NCI-H446 (cell line): ENCODE measurements at places on chromosomes 5 and 9.

GRCh38 chr9:135379540-135380267 is 99.9 kb upstream of the PPP1R26 start:
- DNase-seq, result peak; percentile 23

- DNase-seq, result no peak
Measured at GRCh38 chr9:88373045-88373444, 15.2 kb upstream of the SPIN1 start.

GRCh38 chr9:114221706-114222465 is 66.5 kb downstream of the COL27A1 start:
- no peak for DNase-seq

DNA sequence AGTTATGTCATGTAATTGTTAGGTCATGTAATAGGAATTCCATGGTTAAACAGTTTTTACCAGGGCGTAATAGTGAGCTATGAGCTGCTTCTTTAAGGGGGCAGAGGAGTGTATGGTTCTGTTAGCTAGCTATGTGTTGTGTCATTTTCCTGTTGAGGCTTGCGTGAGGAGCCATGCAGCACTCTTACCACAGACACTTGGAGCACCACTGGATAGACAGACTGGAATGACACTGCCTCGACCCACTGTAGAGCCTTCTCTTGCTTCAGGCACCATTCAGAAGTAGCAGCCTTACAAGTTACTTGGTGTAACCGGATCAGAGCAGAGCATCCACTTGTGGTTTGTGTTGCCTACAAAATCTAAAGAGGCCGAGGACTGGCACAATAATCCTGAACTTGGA is 28.3 kb upstream of the STOM start:
- DNase-seq, result no peak

DNA sequence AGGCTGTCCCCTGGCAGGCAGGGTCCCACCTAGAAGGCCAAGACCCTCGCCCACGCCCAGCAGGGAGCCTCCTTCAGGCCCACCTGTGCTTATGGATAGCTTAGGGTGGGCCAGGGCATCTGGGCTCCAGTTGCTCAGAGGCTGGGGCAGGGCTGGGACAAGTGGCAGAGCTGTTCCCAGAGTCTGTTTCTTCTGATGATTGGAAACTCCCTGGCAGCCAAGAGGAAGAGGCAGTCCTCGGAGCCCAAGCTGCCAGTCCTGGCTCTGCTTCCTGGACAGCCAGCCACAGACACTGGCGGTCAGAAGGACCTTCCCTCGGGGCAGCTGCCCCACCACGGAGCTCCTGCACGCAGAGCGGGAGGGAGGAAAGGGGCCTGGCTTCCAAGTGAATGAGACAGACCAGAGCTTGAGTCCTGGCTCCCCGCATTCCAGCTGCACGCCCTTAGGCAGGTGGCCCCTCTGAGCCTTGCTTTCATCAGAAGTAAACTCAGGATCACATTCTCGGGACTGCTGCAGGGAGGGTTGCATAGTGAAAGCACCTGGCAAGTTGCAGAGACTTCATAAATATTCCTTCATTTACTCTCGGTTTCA is 37.9 kb upstream of the GABRP start:
- DNase-seq, result no peak

DNA sequence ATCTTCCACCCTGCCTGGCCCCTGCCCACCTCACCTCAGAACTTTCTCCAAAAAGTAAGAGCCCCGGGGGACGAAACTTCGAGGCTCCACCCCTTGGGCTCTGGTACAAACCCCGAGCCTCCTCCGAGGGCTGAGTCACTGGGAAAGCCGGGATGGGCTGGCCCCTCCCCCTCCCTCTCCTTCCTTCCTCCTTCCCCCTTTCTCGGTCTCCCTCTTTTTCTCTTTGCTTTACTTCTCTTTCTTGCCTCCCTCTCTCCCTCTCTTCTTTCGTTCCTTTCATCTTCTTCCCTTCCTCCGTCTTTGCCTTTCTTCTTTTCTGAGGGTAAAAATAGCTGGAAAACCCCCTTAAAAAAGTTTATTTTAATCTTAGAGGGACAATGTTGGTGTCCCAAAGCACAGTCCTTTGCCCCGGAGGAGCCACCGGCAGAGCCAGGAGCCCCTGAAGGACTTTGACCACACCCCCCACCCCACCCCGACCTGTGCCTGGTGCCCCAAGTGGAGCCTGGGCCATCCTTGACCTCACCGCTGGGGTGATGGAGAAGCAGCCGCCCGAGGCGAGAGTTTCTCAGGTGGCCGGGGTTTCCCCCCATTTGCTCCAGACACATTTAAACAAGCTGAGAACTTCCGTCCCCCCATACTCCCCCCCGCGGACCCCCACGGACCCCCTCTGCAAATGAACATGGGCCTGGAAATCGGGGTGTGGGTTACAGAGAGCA is 5.7 kb upstream of the NOTCH1 start:
- DNase-seq, result no peak

- no peak for DNase-seq
Measured at GRCh38 chr9:100700689-100701318, 122.9 kb downstream of the CAVIN4 start.

DNA sequence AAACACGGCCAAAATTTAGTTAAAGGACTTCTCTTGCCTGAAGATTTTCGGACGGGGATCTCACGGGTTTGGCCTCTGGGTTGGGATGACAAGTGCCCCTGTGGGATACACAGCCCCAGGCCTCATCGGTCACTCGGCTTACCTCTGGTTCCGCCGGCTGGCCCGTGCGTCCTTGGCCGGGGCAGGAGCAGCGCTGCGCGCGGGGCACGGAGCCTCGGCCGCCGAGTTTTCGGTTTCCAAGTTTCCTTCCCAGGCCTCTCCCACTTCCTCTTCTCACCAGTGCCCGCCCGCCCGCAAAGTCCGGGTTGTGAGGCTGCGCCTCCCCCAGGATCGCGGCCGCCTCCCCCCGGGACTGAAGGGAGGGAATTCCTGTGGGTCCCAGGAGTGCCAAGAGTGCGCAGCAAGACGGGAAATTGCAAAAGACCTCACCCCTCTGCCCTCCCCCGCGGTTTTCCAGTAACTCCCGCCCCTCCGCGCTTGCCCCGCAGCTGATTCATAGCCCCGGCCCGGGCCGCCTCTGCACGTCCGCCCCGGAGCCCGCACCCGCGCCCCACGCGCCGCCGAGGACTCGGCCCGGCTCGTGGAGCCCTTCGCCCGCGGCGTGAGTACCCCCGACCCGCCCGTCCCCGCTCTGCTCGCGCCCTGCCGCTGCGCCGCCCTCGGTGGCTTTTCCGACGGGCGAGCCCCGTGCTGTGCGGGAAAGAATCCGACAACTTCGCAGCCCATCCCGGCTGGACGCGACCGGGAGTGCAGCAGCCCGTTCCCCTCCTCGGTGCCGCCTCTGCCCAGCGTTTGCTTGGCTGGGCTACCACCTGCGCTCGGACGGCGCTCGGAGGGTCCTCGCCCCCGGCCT is at the start of gene OSMR:
Gene OSMR (plus strand): TSS at position 487 of the 853 bp plus-strand sequence. CDS start 23,033 bp downstream, outside the sequence.
- DNase-seq, result no peak

- DNase-seq, result no peak
Measured at GRCh38 chr5:139893873-139894272, 98.3 kb downstream of the PSD2 start.

DNA sequence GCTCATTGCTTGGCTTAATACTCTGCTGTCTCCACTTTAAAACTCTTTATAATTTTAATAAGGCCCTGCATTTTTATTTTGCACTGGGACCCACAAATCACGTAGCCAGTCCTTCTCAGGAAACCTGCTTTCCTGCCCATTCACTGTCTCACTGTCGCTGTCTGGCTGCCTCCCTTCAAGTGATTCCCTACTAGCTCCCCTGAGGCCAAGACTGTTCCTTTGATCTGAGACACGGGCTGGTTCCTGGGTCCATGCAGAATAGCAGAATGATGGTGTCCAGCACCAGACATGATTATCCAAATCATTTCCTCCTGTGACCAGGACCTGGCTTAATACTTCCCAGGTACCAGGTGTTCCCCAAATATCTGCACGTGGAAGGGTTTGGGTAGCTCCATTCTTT is 597.1 kb upstream of the KLF4 start:
- DNase-seq, result no peak

DNA sequence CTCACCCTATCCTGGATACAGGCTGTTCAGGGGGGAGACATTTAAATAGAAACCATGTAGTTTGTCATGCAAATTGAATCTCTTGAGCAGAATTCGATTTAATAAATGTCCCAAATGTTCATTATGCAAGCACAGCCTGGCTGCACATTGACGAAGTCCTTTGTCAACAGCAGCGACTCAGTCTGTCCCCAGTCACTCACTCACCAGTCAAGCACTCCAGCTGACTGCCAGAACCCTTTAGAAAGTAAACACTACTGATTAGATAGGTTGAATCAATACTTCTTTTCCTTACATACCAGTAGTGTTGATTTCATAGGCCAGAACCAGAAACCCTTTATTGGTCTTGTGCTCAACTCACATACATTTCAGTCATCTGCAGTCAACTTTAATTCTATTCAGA is 27.5 kb downstream of the CDH6 start:
- no peak for DNase-seq

- no peak for DNase-seq
Measured at GRCh38 chr9:129995409-129996160, 47.4 kb downstream of the FNBP1 start.

DNA sequence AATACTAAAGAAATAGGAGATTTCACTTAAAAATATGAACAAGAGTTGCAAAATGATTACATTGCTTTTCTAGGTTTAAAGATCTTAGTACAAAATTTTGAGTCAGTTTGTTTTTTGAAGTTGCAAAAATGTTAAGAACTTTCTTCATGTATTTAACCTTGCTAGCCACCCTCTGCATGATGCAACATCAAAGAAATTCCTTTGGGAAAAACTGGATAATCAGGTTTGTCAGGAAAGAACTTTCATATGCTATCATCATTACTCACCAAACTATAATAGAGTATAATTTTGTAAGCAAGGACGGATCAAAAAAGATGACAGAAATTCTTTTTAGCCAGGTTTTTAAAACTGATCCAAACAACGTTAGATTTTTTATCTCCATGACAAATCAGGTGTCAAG is 116.9 kb upstream of the MRPS30 start:
- no peak for DNase-seq

GRCh38 chr9:94937214-94937903 is 210.9 kb downstream of the AOPEP start:
- DNase-seq, result no peak

DNA sequence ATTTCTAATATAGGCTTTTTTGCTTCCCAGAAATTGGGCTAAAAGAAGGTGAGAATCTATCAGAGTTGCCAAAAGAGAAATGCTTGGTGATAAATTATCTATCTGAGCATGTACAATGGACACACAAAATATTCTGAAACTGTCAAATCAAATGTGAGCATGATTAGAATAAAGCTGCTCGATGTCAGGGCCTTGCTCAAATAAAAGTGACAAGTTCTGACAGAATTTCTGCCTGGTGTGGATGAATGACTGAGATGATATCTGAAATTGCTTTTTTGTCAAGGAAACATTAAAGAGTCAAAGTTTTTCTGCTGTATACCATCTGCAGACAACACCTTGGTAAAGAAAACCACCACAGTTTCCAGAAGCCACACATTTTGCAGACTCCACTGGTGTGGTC is 128.8 kb downstream of the GABRG2 start:
- no peak for DNase-seq

DNA sequence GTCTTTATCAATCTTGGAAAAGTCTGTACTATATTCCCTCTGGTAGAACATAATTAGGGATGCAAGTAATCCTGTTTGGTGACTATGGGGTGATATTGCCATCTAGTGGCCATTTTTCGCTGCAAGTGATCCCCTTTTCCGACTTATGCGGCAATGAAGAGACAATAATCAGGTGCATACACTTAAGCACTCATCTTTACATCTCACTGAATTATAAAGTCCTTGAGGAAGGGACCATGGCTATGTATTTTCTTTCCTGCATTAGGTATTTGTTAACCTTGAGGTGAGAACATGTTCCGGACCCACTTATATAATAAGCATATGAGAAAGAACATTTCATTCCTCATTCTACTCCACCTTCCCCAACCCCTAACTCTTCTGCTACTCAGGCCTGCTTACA is 19.6 kb upstream of the LIX1 start:
- peak; percentile 81 for DNase-seq

DNA sequence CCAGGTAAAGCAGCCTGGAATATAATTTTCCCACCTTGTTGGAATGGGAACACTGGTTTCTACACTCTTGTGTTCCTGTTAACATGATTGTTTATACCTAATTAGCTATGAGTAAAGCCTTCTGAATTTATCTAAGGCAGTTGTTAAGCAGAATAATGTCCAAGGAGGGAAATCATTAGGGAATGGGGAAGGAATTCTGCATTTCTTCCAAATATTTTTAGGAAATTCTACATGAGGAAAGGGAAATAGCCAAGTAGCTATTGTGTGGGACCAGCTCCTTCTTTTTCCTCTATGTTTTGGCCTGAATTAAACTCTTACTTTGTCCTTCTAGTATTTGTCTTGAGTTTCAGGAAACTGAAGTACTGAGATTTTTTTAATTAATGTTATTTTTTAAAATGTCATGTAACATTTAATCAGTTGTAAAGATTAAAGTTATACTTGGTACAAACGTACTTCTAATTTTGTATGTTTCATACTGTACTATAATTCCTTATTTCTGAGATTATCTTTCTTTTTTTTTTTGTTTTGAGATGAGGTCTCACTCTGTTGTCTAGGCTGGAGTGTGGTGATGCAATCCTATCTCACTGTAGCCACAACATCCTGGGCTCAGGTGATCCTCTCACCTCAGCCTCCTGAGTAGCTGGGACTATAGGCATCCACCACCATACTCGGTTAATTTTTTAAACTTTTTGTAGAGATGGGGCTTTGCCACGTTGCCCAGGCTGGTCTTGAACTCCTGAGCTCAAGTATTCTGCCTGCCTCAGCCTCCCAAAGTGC is 28.5 kb downstream of the ANKDD1B start:
- no peak for DNase-seq

DNA sequence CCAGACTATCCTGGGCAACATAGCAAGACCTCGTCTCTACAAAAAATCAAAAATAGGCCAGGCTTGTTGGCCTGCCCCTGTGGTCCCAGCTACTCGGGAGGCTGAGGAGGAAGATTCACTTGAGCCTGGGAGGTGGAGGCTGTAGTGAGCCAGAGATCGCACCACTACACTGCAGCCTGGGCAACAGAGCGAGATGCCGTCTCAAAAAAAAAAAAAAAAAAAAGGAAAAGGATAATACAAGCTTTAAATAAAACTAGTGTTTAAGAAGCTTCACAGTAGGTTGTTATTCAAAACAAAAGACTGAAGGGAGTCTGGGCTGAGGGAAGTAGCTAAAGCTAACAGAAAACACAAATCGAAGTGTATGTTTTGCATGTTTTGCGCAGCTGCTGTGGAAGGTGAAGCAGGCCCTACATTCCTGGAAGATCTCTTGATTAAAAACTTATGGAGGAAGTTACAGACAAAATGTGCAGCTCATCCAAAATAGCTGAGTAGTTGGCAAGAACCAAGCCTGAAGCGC is 581 bp upstream of the C9orf40 start:
- DNase-seq, result no peak

- no peak for DNase-seq
Measured at GRCh38 chr5:151661968-151662732, 24.6 kb downstream of the SPARC start.
